Stimulated activated CD8-positive, alpha-beta memory T cell treated with anti-CD3 and anti-CD28 coated beads, Interleukin-2, amount 100 ng/mL, for 48 hours (primary cell): ENCODE measurements at places on chromosomes 13 and 19.

DNA sequence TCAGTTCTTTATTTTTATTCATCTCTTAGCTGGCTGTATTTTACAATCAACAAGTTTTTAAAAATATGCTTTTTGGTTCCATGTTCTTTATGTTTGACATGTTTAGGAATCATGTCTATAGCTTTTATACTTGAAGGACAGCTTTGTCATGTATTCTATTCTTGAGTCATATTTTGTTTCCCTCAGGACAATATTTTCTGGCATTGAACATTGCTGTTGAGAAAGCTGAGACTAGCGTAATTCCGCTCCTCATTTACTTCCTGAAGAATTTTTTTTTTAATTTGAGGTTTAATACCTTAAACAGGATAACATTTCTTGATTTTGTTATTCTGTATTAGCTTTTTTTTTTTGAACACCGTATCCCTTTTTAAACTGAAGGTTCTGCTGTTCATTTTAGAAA is 53.2 kb downstream of the RB1 start:
- DNase-seq: no peak

GRCh38 chr19:48147597-48148175 is 22.5 kb downstream of the LIG1 start:
- no peak for DNase-seq

DNA sequence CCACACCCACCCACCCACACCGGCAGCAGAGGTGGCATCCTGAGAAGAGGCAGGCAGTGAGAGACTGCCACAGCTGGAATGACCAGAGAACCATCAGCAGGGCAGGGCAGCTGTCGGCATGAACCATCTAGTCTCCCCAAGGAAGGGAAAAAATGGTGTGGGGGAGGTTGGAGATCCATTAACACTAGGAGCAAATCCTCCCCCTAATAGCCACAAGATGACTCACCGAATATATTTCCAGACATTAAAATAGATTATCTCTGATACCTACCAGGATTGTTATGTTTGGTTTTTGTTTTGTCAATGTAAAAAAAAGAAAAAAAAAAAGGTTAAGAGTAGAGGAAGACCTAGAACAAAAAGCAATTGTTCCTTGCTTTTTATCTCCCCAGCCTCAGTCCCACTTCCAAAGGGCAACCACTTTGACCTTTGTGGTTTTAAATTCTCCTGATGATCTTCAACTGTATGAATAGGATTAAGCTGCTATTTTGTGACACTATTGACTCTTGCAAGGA is 34.2 kb downstream of the THSD1 start:
- no peak for DNase-seq

DNA sequence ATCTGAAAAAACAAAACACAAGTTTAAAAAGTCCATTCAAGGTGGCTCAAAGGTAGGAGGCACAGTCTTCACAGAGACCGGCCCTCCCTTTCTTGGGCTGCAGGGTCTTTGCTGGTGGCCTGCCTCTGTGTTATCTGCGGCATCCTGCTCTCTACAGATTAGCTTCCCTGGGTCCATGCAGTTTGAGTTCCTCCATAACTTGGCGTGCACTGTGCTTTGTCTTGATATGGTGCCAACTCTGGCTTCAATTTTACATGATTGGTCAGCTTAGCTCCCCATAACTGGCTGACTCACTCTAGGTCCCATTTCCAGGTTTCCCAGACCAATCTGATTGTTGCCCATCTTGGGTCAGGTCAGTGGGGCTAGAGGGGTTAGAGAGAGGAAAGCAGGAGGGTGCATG is 41.8 kb downstream of the TPT1 start:
- no peak for DNase-seq

GRCh38 chr13:98785405-98785804 is 32.9 kb upstream of the SLC15A1 start:
- DNase-seq: no peak

- no peak for DNase-seq
Observed at GRCh38 chr13:38166116-38166515, 183.5 kb upstream of the UFM1 start.

- DNase-seq: no peak
Observed at GRCh38 chr19:46860846-46861690, at the start of gene ARHGAP35. Gene ARHGAP35, plus strand, starts transcription at chr19:46860997. Its CDS starts 57,679 bp downstream, at chr19:46918676.

GRCh38 chr13:111513766-111514609 is 193.5 kb downstream of the TEX29 start:
- DNase-seq: no peak

DNA sequence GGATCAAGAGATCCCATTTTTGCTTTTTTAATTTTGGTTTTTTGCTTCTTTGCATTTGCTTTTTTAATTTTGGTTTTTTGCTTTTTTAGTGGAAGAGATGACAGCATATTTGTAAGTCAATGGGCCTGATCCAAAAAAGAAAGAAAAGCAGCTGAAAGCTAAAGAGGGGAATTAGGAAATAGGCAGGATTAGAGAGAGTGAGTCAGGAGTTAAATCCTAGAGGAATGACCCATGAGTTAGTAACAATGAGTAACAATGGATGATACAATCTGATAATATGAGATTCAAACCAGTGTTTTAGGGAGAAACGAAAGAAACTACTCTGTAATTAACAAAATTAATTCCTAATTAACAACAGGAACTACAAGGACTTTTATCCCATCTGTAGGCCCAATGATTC is 111.2 kb upstream of the SGCG start:
- DNase-seq: no peak

DNA sequence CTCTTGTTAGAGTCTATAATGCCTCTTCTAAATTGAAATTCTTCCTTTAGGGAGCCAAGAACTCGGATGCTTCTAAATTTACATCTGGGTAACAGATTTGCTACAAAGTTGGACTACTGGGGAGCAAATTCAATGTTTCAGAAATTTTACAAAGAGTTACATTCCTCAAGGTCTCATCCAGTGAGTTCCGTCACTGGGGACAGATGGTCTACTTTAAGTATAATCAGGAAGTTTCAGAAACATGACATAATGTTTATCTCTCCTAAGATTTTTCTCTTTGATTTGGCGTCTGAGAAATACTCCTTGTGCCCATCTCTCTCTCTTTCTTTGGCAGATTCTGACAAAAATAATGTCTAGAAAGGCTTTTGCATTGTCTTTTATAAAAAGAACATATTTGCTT is 81.5 kb upstream of the MBNL2 start:
- DNase-seq: no peak

- no peak for DNase-seq
Observed at GRCh38 chr19:11053817-11054195, 35.5 kb upstream of the LDLR start.

DNA sequence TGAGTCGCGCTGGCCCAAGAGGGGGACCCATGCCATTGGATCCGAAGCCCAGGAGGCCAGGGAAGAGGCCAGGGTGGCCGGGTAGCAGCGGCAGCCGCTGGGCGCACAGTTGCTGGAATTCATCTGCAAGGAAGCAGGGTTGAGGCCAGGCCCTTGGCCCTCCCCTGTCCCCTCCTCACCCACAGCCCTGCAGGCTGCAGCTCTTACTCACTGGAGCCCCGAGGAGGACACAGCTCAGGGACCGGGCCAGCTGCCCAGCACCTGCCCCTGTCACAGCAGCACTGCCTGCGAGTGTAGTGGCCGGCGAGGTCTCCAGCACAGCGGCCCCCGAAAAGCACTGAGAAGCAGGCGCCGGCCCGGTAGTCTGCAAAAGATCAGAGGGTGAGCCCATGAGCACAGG is 11.2 kb downstream of the FBN3 start:
- DNase-seq: no peak

DNA sequence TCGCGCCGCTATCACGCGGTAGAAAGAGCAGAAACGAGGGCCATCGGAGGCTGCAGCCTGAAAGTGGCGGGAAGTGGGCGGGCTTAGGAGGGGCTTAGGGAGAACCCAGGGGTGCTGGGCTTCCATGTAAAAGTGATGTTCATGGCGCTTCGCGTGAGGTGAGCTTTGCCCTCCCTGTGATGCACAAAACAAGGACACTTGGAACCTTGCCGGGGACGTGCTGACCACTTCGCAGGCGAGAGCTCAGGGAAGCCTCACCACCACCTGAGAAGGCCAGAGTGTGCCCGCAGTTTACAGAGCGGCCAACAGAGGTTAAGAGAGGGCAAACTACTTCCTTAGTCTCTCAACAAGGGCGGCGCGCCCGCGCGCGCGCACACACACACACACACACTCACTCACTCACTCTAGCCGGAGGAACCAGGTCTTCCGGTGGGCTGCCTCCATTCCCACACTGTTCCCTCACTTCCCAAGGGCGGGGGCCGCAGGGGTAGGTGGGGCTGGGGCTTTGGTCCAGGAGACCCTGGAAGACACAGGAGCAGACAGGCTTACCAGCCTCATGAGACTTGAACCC is 651 bp downstream of the GAPDHS start:
- peak; percentile 34 for DNase-seq

GRCh38 chr19:44848036-44848811 is 2.1 kb downstream of the NECTIN2 start:
- DNase-seq: no peak

- DNase-seq: peak; percentile 87
Observed at GRCh38 chr19:10695401-10696398, 5.5 kb upstream of the QTRT1 start.

GRCh38 chr13:25886438-25887214 is 165.2 kb downstream of the SHISA2 start:
- DNase-seq: no peak

GRCh38 chr19:16660763-16661479 is at the start of gene TMEM38A:
Gene TMEM38A, plus strand, starts transcription at chr19:16661139. Its CDS starts 79 bp downstream, at chr19:16661218.
- peak; percentile 10 for DNase-seq

DNA sequence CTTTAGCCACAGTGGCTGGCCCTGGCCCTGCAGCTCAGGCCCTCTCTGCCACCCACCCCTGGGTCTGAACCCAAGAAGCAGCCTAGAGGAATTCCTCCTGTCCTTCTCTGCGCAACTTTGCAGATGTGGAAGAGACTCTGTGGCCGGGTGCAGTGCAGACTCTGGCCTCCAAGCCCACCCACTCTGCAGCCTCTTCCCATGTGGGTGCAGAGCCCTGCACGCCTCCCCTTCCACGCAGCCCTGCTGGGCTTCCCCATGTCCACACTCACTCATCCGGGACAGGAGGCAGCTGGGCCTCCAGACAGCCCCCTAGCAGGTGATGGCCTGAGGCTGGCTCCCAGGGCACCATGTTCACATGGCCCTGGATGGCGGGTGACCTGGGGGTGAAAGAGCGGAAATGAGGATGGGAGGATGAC is 2.5 kb downstream of the TEX29 start:
- no peak for DNase-seq

- DNase-seq: no peak
Observed at GRCh38 chr19:7905859-7906258, 2.2 kb downstream of the MAP2K7 start.

- no peak for DNase-seq
Observed at GRCh38 chr19:52659013-52659412, 20.9 kb upstream of the ZNF83 start.

GRCh38 chr13:72808917-72809500 is 27.1 kb downstream of the PIBF1 start:
- DNase-seq: no peak

GRCh38 chr13:66180836-66181235 is 1049.3 kb downstream of the PCDH9 start:
- no peak for DNase-seq
